ENCODE measurements at places on chromosomes 2 and 18.
A peak's percentile ranks its signal among the peaks of the same experiment; 100 is the strongest.

GRCh38 chr2:202870431-202871299 lies 901 bp downstream of the ICA1L start:
- DNase-seq: peak; percentile 51

- peak; percentile 7 for DNase-seq
These were observed 347.6 kb downstream of the CTNNA2 start for GRCh38 chr2:79860228-79861058.

DNA sequence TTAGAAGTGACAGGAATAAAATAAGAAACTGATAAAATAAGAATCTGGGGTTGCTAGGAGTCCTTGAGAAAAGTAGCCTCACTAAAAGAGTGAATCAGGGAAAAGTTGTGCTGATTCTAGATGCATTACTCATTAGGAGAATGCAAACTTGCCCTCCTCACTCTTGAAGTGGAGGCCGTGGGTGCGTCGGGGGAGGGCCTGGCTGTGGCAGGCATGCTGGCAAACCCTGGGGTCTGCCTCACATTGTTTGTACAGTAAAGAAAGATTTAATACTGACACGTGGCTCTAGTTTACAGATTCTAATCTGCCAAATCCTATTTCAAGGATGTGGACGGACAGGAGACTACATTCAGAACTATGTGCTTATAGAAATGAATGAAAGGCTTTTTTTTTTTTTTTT lies 41.9 kb downstream of the TANC1 start:
- no peak for DNase-seq

DNA sequence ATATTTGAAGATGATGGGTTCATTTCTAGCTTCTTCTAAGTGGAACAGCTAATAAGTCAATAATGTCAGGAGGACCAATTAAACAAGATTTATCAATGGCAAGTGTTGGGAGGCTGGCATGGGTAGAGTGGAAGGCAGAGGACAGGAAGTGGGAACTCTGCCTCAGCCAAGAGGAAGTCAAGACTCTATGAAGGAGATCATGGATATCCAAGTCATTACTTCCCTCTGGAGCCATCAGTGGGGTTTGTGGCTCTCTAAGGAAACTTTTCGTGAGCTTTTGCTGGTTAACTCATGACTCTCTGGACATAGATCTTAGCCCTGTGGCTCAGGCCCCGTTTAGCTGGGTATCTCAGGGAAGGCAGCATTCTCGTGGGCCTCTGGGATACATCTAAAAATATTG lies 410.4 kb upstream of the ID2 start:
- no peak for DNase-seq

GRCh38 chr2:43086451-43087221 lies 139.8 kb downstream of the ZFP36L2 start:
- DNase-seq: no peak

DNA sequence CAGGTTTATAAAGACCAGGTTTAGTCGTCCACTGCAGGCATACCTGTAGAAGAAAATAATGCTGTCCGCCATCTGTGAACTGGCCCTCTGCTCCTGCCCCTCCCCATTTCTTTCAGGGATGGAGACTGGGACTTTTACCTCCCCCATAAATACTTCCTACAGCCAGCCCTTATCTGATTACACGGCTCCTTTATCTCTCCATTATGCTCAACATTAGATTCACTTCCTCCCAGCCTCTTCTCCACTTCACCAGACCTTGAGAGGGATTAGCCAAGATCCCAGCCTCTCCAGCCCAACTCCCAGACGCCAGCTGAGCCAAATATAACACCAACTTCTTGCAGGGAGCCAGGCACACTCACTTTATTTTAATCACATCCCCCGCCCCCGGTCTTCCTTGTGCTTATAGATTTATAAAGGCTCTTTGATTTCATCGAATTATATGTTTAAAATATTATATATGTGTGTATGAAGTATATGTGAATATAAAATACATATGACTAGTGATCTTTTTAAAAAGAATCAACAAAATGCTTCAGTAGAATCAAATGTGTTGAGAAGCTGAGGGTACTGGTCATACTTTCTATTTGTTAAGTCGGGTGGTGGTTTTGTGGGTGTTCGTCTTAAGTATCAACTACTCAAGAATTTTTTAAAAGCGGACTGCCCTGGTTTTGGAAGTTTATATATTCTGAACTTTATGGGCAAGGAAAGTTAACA lies 81.0 kb downstream of the SPRED2 start:
- DNase-seq: no peak

DNA sequence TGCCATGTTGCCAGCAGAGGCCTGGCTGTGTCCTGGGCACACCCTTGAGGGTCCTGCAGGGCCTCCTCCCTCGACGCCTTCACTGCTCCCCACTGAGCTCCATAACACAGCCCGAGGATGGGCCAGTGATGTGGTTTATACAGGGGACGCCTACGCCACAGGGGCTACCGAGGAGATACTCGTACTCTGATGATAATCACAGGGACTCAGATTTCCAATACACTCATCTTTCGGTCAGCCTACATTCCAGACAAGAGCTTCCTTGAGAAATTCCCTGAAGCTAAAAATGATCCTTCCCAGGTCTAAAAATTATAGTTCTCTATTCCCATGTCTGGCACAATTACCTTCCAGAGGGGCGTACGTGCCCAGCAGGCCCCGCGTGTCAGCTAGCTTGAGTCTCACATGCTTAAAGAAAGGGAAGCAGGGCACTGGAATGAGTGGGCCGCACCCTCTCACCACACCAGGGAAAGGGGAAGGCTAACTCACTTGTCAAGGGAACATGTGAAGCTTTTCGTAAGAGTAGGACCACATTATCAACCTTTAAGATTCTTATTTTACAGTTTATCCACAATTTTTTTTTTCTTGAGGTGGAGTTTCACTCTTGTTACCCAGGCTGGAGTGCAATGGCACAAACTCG lies 159.5 kb upstream of the NDUFV2 start:
- no peak for DNase-seq

GRCh38 chr2:216802516-216803215 lies 57.2 kb downstream of the TNP1 start:
- no peak for DNase-seq

GRCh38 chr2:160351956-160352355 lies 141.7 kb downstream of the RBMS1 start:
- no peak for DNase-seq

GRCh38 chr2:32061973-32062861 lies 1.1 kb upstream of the SPAST start:
- DNase-seq: no peak

DNA sequence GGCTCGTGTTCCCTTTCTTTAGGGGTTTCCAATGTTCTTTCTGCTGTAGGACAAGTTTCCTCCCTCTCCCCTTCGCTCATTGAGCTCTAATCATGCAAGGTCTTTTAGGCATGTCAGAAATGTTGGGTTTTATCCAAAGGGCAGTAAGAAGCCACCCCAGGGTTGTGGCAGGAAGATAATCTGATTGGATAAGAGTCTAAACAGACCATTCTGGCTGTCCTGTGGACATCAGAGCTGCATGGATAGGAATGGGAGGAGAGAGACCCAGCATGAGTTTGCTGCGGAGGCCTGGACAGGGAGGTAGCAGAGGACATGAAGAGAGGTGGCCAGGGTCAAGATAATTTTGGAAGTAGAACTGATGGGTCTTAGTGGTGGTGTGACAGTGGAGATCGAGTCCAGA lies 88.2 kb downstream of the ACKR3 start:
- no peak for DNase-seq

DNA sequence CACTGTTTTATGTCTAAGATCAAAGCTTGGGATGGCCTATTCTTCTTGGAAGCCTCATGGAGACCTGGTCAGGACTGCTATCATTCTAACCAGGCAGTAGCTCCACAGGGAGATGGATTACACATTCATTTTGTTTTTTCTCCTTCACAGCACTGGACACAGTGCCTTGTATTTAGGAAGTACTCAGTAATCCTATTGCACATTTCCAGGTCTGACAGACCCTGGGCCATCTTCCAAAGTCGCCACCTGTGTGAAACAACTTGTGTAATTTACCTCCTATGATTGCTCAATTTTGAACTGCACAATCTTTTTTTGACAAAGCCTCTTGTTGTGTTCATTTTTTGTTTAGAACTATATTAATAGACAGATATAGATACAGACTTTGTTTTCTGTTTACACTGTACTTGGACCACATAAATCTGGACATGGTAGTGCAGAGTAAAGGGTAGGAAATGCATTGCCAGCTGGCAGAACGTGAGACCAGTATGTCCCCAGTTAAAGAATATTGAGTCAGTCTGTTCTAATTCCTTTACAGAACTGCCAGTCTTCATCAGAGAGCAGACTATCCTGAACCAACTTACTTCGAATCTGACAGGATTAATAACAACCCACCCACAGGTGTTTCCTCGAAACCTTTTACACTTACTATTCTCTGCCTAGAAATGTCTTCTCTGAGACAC lies 277.8 kb upstream of the CYRIA start:
- DNase-seq: no peak

- DNase-seq: no peak
These were observed 37.1 kb downstream of the GPR45 start for GRCh38 chr2:105278654-105279053.

GRCh38 chr2:6362671-6363450 lies 502.8 kb downstream of the CMPK2 start:
- no peak for DNase-seq

GRCh38 chr18:31267823-31268481 lies 50.0 kb upstream of the DSG1 start:
- DNase-seq: no peak

GRCh38 chr18:46458472-46458871 lies 198.5 kb downstream of the LOXHD1 start:
- no peak for DNase-seq

GRCh38 chr18:51188024-51188701 lies 9.3 kb downstream of the MEX3C start:
- DNase-seq: no peak

GRCh38 chr2:62506421-62506750 lies 391 bp upstream of the TMEM17 start:
- no peak for DNase-seq

DNA sequence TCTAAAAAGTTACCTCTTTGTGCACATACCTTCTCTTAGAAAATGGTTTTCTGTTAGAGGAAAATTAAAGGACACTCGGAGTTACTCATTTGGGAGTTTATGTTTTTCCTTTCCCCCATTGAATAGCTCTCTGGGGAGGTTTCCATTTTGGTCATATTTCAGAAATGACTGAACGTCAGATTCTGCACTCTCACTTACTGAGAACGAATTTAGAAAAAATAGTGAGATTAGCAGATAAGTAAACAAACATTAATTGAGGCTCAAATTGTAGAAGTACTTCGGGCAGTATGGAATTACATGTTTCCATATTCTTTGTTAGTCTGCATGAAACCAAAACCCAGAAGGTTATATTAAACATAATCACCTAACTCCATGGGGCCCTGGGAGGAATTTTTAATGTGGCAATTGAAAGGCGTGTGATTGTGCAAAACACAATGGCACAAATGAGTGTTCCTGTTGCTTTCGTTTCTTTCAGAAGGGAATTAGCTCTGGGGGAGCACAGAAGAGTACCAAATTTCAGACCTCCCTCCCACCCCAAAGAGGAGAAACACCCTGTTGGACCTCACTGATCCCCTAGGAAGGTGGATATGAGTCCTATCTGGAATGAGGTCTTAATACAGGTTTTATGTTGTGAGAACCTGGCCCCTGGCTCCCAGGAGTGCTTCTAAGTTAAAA lies 212.3 kb downstream of the BCL2 start:
- no peak for DNase-seq

DNA sequence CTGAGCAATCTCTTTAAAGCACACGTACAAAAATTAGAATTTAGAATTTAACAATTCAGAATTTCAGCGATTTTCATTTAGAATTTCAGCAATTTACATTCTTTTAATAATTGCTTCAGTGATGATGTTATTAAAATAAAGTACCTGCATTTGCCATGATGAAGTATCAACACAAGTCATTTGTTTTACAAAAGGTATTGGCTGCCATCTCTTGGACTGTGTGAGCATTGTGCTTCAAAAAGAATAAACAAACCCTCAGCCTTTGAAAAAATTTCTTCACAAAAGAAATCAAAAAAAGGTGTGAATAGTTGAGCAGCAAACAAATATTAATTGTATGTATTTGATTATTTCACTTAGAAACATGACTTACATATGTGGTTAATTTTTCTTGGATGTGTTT lies 27.1 kb upstream of the ZC3H15 start:
- no peak for DNase-seq

- DNase-seq: peak; percentile 29
These were observed 1.4 kb upstream of the HPCAL1 start for GRCh38 chr2:10300997-10301940.

DNA sequence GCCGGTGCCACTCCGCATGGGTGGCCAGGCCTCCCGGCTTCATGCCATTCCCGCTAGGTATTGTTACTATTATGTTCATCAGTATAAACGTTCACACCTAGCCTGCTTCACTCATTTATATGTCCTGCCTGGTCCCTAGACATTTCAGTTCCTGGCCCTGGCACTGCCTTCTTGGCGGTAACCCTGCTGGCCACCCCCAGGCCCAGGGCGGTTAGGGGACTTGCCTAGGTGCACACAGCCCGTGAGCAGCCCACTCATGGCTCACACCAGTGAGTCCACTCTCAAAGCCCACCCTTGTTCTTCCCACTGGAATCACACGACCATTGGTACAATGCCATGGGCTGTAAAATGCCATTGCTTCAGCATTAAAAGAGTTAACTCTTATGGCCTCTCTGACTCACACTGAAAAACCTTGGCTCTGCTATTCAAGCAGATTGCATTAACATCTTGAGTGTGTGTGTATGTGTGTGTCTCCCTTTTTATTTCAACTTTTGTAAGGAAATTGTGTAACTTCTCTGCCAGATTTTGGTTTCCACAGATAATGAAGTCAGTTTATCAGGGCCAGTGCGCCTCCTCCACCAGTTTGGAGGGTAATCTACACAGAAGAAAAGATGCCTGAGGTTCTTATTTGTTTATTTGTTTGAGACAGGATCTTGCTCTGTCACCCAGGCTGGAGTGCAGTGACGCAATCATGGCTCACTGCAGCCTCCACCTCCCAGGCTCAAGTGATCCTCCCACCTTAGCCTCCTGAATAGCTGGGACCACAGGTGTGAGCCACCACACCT lies 74.2 kb downstream of the RAB31 start:
- DNase-seq: no peak

DNA sequence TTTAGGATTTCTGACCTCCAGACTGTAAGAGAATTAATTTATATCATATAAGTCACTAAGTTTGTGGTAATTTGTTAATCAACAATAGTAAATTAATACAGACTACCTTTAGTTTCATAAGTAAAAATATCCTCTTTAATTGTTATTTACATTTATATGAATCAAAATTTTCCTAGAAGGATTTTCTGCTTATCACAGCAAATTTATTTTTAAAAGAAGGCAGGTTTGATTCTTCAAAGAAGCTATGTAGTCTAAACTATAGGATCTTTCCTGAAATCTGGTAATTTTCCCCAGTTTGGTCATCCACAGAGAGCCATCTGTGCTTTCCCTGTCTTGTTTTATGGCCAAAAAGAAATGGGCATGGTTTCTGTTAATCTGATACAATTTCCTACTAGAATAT lies 13.1 kb upstream of the VRK2 start:
- DNase-seq: no peak

- DNase-seq: no peak
These were observed 121.0 kb downstream of the KLHL29 start for GRCh38 chr2:23505984-23506380.

GRCh38 chr2:96985181-96985945 lies 1.0 kb downstream of the FAM178B start:
- no peak for DNase-seq

GRCh38 chr2:36338827-36339145 lies 16.8 kb upstream of the CRIM1 start:
- no peak for DNase-seq

Data from KG1 (cell line).